NCI-H1417 treated with DMSO at 0.1 percent for 48 hours (cell line): ENCODE measurements at places on chromosomes 6 and 20.

DNA sequence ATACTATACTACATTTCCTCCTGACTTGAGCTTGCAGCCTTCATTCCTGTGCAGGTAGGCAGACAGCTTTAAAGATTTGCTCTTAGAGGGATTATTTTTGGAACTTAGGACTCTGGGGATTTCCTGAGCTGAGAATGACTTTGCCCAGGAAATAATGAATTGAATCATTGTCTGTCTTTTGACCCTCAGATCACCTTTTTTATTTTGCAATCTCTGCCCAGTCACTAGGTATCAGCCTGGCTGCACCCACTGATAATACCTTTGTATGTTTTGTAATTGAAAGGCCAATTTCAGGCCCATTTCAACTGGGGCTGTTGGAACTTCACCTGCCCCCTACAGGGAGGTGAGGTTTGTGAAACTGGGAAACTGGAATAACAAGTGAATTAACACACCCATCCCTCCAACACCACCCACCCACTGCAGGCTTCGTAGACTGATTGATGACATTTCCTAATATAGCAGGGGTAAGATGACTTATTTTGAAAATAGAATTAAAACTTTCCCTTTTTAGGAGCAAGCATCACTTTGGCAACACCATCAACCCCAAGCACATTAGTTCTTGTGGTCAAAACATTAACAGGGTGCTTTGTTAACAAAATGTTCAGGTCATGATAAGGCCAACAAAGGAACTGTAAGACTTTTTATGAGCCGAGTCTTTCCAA lies 157.1 kb upstream of the CENPW start:
- DNase-seq, result no peak

DNA sequence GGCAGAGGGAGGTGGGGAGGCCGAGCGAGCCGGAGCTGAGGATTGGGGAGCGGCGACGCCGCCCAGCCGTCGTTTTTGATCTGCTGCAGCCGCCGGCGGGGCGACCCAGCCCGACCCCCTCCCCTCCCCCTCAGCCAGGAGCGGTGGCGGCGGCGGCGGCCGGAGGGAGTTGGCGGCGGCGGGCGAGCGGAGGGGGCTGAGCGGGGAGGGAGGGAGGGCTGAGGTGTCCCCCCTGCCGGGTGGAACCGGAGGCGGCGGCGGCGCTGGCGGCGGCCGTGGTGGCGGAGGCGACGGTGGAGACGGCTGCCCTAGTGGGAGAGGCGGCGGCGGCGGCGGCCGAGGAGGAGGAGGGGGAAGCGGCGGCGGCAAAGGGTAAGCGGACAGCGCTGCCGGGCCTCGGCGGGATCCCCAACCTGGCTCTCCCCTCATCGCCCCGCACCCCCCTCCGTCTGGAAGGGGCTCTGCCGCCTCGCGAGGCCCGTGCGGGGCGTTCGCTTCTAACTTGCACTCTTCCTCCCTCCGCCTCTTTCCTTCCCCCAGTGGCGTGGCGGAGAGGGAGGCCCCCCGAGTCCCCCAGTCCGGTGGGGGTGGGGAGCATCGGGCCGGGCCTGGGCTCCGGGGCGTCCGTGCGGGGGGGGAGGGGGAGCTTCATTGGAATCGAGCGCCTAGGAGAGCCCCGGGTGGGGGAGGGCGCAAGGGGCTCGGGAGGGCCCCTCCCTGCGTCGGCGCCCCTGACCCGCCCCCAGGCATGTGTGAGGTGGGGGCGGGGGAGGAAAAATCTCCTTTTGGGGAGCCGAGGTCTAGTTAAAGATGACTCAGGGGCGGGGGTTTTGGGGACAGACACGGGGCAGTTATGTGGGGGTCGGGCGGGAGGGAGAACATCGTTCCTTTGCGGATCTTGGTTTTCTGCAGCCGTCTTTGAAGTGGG lies at the start of gene TAB2:
Gene TAB2 (plus strand): TSS at position 69 of the 928 bp plus-strand sequence. CDS start 52,286 bp downstream, outside the sequence.
- DNase-seq, result no peak

GRCh38 chr6:135306166-135306565 lies 125.1 kb downstream of the MYB start:
- DNase-seq, result no peak

DNA sequence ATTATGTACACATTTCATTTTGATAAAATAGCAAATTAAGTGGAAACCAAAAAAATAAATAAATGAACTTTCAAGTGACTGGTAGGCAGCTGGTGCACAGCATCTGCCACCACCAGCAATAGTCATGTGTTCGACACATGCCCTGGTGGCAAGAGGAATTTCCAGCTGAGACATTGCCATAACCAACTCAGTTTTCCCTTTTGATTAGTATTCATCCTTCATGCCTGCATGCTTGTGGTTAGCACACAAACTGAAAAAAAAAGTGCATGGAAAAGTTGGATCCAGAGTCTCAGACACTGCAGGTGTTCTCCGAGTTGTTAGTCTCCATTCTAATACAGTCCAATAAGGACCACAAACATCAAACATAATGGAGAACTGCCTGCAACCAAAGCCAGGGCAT lies 156.0 kb upstream of the SOX4 start:
- DNase-seq, result no peak

- DNase-seq, result no peak
Observed at GRCh38 chr6:163876391-163876790, 461.9 kb downstream of the QKI start.

- DNase-seq, result no peak
Observed at GRCh38 chr20:47577314-47577713, 75.6 kb downstream of the NCOA3 start.

GRCh38 chr6:131382631-131383030 lies 190.4 kb upstream of the ARG1 start:
- DNase-seq, result no peak

GRCh38 chr20:62703853-62704228 lies 4.8 kb upstream of the NTSR1 start:
- no peak for DNase-seq

DNA sequence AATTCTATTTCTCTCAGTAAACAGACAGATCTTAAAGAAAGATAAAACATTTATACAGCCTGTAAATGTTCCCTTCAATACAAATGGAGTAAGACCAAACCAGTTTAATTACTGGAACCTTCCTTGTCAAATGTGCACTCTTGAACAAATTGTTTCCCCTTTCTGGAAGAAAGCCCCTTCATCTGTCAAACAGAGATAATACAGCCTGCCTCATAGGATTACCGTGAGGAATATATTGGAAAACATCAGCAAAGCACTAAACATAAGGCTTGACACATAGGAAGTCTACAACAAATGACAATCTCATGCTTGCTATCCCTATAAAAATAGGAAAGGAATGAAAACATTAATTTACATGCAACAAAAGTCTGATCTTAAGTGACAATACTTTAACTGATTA lies 173.8 kb downstream of the PTPRK start:
- DNase-seq, result no peak

DNA sequence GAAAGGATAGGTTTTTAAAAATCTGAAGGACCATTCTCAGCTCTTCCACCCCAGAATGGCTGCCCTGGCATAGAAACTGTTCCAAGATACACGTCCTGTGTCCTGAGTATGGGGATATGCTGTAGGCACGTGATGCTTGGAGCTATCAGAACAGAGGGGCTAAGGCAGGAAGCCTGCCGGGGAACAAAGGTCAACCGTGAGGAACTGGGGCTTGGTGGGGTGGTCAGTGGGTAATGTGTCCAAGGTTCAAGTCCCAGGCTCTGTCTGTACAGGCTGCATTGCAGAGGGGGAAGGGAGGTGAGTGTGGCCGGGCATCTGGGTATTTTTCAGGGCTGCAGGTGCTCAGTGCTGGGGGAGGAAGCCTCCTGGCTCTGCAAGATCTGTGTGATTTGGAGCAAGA lies 479.6 kb upstream of the CHD6 start:
- DNase-seq, result no peak

GRCh38 chr6:168956884-168957730 lies 296.5 kb downstream of the THBS2 start:
- peak; percentile 23 for DNase-seq

DNA sequence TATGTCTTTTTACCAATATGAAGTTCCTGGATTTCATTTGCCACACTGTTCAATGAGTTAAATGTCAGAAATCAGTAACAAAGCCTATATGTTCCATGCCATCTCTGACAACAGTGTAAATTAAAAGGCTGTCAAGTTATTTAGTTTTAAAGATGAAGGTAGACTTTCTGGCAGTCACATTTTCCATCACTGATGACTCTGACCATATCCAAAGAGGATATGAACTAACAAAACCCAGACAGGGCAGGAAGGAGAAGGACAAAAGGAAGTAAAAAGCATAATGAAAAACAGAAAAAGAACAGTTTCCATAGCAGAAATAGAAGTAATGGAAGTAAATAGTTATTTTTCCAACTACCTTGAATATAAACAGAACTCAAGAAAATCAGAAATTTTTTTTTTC lies 242.3 kb downstream of the UBE3D start:
- no peak for DNase-seq

DNA sequence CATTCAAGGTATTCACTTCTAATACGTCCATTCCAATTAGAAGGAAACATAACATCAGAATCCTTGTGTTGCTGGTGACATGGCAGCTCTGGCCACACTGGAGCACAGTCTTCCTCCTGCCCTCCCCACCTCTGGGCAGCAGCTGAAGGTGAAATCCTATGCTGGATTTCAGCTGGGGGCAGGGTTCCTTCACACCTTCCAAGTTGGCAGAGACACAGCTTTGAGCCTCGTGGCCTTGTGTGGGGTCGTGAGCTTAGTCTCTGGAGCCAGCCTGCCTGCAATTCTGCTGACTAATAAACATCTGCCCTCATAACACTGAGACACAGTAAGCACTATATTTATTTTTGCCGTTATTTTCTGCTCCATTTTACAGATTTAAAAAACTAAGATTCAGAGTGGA lies 218.9 kb upstream of the RIN2 start:
- no peak for DNase-seq

- DNase-seq, result no peak
Observed at GRCh38 chr20:49671433-49671832, 42.2 kb downstream of the B4GALT5 start.

DNA sequence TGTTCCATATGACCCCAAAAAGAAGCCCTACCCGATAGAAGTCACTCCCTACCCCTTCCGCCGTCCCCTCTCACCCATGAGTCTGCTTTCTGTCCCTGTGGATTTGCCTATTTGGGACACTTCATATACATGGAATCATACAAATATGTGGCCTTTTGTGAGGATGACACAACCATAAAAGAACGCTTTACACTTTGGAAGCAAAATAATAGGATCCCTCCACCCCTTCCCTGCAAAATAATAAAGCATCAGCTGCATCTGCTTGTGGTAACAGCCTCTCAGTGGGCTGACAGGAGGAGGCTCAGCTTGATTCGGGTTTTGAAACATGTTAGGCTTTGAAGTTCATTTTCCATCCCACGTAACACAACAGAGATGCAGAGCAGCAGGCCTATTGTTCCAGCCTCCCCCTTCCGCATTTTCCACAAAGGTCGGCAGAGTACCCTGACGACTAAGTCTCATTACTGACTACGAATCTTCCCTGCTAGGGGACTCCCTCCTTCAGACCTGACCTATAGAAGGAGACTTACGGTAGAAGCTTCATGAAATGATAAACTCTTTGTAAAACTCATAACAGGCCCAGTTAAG lies 99.1 kb downstream of the ALDH8A1 start:
- DNase-seq, result no peak

DNA sequence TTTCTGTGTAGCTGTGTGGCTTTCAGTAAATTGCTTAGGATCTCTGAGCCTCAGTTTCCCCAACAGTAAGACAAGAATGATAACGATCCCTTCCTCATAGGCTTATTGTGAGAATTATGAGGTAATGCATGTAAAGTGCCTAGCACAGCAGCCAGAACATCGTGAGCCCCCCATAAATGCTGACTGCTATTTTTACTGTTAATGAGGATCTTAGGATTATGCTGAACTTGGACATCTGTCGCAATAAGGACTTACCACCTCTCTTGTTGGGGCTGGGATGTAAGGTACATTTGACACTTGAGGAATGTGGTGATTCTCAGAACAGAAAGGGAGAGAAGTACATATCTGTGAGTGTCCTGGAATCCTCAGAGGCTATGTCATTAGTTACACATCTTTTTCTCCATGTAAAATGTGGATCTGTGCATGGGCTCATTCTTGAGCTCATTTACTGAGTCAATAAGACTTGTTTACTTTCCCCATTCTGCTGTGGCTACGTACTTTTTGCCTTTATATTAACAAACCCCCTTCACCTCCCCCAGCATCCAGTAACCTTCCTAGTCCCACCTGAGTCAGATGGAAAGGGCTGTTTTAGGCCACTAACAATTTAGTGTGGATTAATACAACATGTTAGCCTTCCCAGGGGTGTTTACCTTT lies 64.4 kb upstream of the PLEKHG1 start:
- DNase-seq, result no peak

DNA sequence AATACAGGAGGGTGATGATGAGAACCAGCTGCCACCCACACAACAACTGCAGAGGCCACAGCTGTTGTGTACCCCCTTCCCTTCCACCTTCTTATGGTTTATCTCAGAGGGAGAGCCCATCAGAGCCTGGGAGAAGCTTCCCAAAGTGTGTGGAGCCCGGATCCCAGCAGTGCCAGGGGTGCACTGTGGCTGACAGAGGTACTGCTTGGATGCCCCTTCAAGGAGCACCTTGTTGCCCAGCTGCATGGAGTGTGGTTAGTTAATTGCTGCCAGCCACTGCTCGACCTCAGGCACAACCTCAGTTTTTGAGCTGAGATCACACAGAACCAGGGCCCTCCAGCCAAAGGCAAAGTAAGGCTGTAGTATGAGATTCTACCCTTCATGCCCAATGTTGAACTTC lies 13.0 kb downstream of the PI3 start:
- DNase-seq, result no peak

GRCh38 chr6:102686461-102686860 lies 1293.0 kb downstream of the GRIK2 start:
- no peak for DNase-seq

DNA sequence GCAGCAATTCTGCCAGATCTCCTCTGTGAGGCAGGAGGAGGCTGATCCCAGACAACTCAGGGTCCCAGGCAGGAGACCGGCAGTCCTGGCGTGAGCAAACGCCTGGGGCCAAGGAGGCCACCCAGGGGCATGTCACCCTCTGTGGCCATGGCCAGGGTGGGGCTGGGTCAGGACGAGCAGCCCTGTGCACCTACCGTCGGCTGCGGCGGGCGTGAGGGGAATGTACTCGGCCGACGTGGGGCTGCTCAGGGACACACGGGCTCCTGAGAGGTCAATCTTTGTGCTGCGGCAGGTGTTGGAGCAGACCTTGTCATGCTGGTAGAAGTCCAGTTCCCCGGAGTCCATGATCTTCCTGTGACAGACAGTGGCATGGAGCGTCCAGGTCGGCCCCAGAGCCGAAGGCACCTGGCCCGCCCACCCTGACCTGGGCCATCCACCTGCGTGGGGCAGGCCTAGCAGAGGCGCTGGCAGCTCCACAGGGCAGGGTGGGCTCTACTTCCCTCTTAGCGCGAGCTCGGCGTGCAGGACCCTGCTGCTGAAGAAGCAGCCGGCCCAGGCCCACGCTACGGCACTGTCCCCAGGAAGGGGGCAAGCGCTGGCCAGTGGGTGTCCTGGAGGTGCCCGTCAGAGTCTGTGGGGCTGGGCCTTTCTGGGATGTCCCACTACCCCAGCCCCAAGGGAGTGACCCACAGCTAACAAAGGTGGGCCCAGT lies 21.5 kb upstream of the HELZ2 start:
- DNase-seq, result no peak
